ENCODE measurements at places on chromosomes 5 and 9.

DNA sequence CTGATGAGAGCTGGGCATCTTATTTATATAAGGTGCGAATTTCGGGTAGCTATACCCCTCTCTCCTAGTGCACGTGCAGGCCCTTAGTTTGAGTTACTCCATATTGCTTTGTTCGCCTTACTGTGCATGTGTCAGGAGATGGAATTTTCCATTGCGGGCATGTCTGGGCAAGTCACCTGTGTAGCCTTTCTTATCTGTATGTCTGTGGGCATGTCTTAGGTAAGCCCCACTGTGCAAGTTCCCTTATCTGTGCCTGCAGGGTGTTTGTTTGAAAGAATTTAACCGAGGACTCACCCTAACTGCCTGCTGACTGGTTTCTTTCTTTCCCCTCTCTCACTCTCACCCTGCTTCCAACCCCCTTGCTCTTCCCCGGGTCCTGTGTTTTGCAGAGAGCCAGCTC is 140.7 kb upstream of the RANBP3L start:
- no peak for DNase-seq

- peak; percentile 23 for DNase-seq
Measured at GRCh38 chr5:134874831-134875655, 872 bp downstream of the TXNDC15 start.

DNA sequence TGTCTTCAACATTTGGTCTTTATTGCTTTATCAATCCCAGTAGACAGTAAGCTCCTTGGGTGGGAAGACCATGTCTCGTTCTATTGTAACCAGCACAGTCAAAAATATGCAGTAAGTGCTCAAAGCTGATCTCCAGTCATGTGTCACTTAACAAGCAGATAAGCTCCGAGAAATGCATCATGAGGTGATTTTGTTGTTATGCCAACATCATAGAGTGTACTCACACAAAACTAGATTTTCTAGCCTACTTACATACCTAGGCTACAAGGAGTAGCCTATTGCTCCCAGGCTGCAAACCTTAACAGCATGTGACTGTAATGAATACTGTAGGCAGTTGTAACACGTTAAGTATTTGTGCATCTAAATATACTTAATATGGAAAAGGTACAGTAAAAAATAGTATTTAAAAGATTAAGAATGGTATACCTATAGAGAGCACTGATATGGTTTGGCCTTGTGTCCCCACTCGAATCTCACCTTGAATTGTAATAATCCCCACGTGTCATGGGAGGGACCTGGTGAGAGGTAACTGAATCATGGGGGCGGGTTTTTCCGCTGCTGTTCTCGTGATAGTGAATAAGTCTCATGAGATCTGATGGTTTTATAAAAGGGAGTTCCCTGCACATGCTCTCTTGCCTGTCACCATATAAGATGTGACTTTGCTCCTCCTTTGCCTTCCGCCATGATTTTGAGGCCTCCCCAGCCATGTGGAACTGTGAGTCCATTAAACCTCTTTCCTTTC is 39.8 kb upstream of the PCSK5 start:
- DNase-seq = no peak

- no peak for DNase-seq
Measured at GRCh38 chr5:6419340-6419852, 29.3 kb upstream of the UBE2QL1 start.

GRCh38 chr9:69801989-69802388 is 18.6 kb upstream of the CFAP95 start:
- no peak for DNase-seq

- DNase-seq = no peak
Measured at GRCh38 chr9:5479994-5480694, 29.8 kb downstream of the CD274 start.

DNA sequence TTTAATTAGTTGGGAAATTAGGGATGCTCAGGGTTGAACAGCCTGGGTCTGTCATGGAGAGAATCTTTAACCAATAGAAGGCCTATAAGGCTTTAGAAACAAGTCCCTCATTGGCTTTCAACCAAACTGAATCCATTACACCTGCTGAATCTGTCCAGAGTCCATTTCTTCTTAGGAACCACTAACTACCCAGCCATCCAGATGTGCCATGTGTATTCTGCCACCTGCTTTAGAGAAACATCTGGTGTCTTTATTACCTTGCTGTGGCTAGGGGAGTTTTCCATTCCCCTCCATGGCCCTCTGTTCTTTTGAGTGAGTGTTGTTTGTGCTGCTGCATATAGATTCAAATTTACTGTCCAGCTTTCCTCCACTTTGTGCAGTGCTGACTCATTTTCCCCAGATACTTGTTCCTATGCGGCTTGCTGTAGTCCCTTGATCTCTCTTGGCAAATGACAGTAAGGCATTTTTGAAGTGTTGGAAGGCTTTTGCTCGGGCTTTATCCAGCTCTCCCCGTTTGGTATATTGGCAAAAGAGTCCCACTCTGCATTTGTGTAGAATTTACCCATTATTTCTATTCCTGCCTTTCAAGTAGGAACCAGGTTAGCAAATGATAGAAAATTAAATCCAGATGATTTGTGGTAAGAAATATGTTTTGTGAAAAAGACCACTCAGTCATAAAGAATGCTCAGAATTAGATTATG is 54.6 kb downstream of the NLN start:
- no peak for DNase-seq

GRCh38 chr5:80204808-80205614 is 50.8 kb downstream of the SERINC5 start:
- no peak for DNase-seq

DNA sequence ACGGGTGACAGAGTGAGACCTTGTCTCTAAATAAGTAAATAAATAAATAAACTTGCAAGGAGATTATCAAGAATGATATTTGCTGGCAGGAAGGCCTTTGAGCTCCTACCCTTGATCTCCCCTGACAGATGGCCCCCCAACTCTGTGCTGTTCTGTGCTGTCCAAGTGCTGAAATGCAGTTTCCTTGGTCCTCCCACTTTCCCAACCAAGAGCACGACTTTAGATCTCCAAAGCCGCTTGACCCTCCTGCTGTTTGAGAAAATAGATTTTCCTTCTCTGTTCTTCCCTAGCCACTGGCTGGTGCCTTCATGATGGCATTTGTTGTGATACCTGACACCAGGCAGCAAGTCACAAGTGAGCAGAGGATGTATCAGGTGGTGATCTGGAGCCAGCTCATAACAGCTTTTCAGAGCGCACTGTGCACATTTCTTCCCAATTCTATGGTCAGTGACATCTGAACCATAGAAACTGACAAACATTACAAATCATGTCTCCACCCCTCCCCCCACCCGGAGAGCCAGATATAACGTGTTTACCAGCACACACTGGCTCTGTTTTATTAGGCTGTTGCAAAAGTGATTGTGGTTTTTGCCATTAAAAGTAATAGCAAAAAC is 80.0 kb upstream of the PUM3 start:
- DNase-seq = no peak

Data from stimulated activated CD4-positive, alpha-beta T cell treated with anti-CD3 and anti-CD28 coated beads, Interleukin-2, amount 100 ng/mL, for 48 hours (primary cell).